ENCODE measurements at places on chromosomes 1 and 21. TPM values are rescaled to one million over a fixed set of nuclear protein-coding genes. Genes with fewer than 3 reads are reported as not detected.
A peak's percentile ranks its signal among the peaks of the same experiment; 100 is the strongest.

Gene MYOC
- not detected for total RNA-seq

DNA sequence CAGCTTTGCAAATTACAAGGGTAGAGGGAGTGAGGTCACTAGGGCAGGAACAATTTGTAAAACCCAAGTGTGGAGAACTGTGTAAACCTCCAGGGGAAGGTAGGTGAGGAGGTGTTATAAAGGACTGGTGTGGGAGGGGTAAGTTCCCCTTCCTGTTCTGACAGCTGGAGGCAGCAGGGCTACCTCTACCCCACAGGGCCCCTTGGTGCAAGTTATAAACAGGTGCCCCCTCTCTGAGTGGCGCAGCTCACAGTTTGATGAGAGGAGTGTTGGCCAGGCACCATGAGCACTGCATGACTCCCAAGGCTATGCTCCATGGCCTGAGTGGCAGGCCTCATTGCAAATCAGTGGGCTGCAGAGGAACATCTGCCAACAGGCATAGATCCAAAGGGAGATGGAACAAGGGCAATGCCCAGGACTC is 41.0 kb downstream of the MFSD2A start:
- DNase-seq = no peak
- H3K27me3 ChIP-seq = no peaks in the 10 kb centered on the region
- H3K36me3 ChIP-seq = no peaks in the 10 kb centered on the region

DNA sequence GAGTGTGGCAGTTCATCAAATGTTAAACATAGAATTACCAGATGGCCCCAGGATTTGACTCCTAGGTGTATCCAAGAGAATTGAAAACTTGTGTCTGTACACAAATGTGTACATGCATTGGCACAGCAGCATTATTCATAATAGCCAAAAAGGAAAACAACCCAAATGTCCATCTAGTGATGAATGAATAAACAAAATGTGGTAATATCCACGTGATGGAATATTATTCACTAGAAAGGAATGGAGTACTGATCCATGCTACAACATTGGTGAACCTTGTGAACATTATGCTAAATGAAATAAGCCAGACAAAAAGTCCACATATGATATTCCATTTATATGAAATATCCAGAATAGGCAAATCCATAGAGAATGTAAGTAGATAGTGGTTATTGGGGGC is 77.7 kb downstream of the RAVER2 start:
- no peak overlapping the region for H3K27ac ChIP-seq
- H3K36me3 ChIP-seq = no peaks in the 10 kb centered on the region
- H3K4me3 ChIP-seq = no peak overlapping the region
- no peak for DNase-seq

GRCh38 chr1:225508538-225509375 is 80.9 kb upstream of the LBR start:
- peaks cover 28% of the 10 kb centered on the region for H3K4me1 ChIP-seq
- peak overlapping the region; percentile 3 for H3K4me3 ChIP-seq
- H3K27ac ChIP-seq = peak overlapping the region; percentile 45
- DNase-seq = peak; percentile 94
- peaks cover 7% of the 10 kb centered on the region for H3K36me3 ChIP-seq

Gene RGS1
- not detected for total RNA-seq

Gene CCT8
- total RNA-seq = 355 TPM

GRCh38 chr1:53959664-53960250 is 13.6 kb downstream of the LRRC42 start:
- no peak overlapping the region for H3K4me3 ChIP-seq
- no peaks in the 10 kb centered on the region for H3K27me3 ChIP-seq
- peaks cover 34% of the 10 kb centered on the region for H3K4me1 ChIP-seq
- DNase-seq = no peak
- H3K27ac ChIP-seq = no peak overlapping the region

Gene FAM177B
- total RNA-seq = not detected

Gene ARHGAP29
- total RNA-seq = 128 TPM

DNA sequence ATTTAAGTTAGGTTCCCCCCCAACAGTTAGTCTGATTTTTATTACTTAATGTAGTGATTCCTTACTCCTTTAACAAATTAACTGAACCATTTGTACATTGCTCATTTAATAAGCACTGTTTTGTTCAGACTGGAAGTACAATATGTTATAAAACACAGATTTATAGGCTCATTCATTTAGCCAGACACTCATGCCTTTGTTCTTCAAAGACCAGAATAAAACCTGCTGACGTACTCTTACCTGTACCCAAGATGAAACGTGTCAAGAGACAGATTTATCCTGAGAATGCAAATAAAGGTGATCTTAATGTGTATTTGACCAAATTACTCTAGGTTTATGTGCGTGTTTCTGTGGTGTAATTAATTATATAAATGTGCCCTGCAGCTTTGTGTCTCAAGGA is 92.8 kb downstream of the INTS7 start:
- H3K36me3 ChIP-seq = no peaks in the 10 kb centered on the region
- H3K27me3 ChIP-seq = no peaks in the 10 kb centered on the region
- no peak for DNase-seq
- H3K4me1 ChIP-seq = no peaks in the 10 kb centered on the region
- H3K4me3 ChIP-seq = no peak overlapping the region

DNA sequence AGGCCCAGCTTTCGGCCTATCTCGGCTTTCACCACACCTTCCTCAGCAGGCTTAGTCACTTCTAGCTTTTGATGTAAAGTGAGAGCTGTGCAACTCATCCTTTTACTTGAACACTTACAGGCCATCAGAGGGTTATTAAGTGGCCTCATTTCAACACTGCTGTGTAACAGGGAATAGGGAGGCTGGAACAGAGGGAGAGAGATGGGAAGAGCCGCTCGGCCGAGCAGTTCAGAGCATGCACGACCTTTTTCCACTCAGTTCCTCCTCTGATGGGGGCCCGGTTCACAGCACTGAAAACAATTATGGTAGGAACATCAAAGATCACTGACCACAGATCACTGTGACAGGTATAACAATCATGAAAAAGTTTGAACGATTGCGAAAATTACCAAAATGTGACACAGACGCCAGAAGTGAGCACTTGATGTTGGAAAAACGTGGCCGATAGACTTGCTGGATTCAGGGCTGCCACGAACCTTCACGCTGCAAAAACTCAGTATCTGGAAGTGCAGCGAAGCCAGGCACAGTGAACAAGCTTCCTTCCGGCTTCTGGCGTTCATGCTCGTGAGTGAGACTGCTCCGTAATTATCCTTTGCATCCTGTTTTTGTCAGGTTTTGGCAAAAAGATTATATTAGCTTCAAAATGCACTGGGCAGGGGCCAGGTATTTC is 28.6 kb downstream of the AGPAT3 start:
- DNase-seq = no peak
- H3K36me3 ChIP-seq = no peaks in the 10 kb centered on the region
- H3K27ac ChIP-seq = no peak overlapping the region
- H3K27me3 ChIP-seq = no peaks in the 10 kb centered on the region
- H3K4me3 ChIP-seq = no peak overlapping the region

DNA sequence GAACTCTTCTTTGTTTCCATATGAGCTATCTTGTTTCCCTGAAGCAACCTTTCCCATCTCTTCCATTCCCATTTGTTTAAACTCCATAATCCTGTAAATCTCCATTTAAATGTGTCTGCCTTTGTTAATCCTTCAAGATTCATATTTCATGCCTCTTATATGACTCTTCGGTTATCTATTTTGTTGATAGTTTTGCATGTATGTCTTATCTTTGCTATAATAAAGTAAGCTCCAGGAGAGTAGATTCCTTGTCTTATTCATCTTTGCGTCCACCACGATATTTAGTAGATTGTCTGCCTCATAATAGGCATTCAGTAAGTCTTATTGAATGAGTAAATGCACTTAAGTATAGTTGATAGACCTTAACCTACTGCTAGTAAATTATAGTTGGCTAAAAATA is 18.4 kb downstream of the CLIC4 start:
- H3K4me1 ChIP-seq = peaks cover 4% of the 10 kb centered on the region
- no peak overlapping the region for H3K4me3 ChIP-seq
- no peaks in the 10 kb centered on the region for H3K27me3 ChIP-seq
- DNase-seq = no peak
- H3K27ac ChIP-seq = no peak overlapping the region
- no peaks in the 10 kb centered on the region for H3K36me3 ChIP-seq

DNA sequence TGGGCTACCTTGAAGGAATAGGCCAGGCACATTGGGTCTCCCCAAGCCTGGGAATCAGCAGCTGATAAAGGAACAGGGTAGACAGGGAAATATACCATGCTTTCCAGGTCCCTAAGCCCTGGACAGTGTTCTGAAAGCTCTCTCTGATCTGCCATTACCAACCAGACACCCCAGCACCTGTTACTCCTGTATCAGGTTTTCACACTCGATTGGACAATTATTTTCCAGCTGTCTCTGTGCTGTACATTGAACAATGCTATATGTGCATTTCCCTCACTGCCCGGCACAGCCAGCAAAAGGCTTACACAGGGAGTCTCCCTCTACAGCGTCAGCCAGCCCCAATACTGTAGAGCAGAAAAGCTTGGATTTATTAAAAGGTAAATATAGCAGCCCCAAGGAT is 4.7 kb downstream of the CFAP45 start:
- H3K27me3 ChIP-seq = no peaks in the 10 kb centered on the region
- H3K27ac ChIP-seq = no peak overlapping the region

Gene ROR1
- total RNA-seq = 2.7 TPM

DNA sequence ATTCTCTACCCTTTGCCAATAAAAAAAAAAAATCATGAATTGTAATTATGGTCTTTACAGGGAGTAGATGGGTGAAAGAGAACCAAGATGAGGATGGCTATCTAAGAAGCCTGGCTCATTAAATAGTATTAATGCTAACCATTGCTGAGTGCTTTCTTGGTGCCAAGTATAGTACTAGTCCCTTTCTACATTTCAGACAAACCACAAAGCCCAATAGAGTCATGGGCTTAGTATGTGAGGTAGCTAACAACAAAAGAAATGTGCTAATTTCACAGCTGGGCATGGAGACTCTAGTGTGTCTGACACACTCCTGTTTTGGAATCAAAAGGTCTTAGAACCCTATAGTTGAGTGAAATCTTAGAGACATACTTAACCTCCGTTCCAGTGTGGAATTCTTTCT is 84.5 kb upstream of the ESRRG start:
- no peak overlapping the region for H3K4me3 ChIP-seq
- peaks cover 4% of the 10 kb centered on the region for H3K27me3 ChIP-seq
- DNase-seq = no peak
- H3K27ac ChIP-seq = no peak overlapping the region

- H3K4me3 ChIP-seq = no peak overlapping the region
- H3K27ac ChIP-seq = no peak overlapping the region
- no peaks in the 10 kb centered on the region for H3K27me3 ChIP-seq
- peaks cover 4% of the 10 kb centered on the region for H3K4me1 ChIP-seq
- DNase-seq = no peak
Observed at GRCh38 chr1:42721926-42722325, 18.1 kb downstream of the CLDN19 start.

- no peak overlapping the region for H3K27ac ChIP-seq
- no peaks in the 10 kb centered on the region for H3K36me3 ChIP-seq
- H3K4me1 ChIP-seq = peaks cover 21% of the 10 kb centered on the region
- no peak overlapping the region for H3K4me3 ChIP-seq
Observed at GRCh38 chr1:116690849-116691406, 23.4 kb upstream of the IGSF3 start.

DNA sequence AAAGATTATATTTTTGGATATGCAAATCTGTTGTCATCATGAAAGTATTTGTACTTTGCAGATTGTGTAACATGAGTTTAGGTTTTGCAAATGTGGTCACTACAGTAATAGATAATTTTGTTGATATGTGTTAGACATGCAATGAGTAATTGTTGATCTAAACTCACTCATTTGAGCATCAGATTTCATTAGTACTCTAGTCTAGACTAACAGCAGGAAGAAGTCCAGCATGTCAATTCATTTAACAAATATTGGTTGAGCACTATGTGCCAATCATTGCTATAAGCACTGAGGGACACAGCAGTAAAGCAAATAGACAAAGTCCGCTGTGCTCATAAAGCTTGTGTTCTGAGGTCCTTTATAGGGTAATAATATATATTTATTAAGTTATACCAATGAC is 350.0 kb downstream of the USP25 start:
- H3K27me3 ChIP-seq = no peaks in the 10 kb centered on the region
- no peaks in the 10 kb centered on the region for H3K4me1 ChIP-seq
- no peak for DNase-seq
- H3K36me3 ChIP-seq = no peaks in the 10 kb centered on the region
- no peak overlapping the region for H3K4me3 ChIP-seq
